ENCODE measurements at places on chromosomes 6 and 20. TPM values are rescaled to one million over a fixed set of nuclear protein-coding genes. Genes with fewer than 3 reads are reported as not detected.

PNPLA1 gene
- 0.22 TPM for total RNA-seq

GRCh38 chr20:4805663-4806449 lies 84.1 kb downstream of the PRND start:
- DNase-seq = no peak

SUMO4 gene
- 7.1 TPM for total RNA-seq

UNC5CL gene
- total RNA-seq = 1.6 TPM

GRCh38 chr20:63316502-63316921 lies 23.5 kb downstream of the COL20A1 start:
- DNase-seq = no peak

DNAAF9 gene
- 35.0 TPM for total RNA-seq

SLC22A2 gene
- total RNA-seq = not detected

GRCh38 chr20:53550280-53551187 lies 43.1 kb downstream of the ZNF217 start:
- no peak for DNase-seq

DNA sequence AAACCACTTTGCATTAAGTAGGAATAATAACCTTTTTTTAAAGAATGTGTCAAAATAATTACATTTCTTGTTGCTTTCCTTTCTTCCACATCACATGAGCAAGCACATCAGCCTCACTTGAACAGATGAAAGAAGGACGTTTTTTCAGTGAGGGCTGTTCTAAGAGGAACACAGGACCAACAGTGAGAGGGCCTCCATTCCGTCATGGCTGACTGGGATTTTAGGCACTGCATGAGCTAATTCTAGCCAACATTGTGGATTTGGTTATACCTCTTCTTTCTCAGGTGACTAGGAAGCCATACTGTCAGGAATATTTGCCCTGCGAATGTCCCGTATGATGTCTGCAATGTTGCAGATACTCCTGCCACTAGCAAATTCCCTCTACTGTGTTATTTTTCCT lies 87.6 kb downstream of the LINC00237 start:
- no peak for DNase-seq

GRCh38 chr6:108689272-108690161 lies 128.8 kb downstream of the FOXO3 start:
- DNase-seq = peak; percentile 86

DNA sequence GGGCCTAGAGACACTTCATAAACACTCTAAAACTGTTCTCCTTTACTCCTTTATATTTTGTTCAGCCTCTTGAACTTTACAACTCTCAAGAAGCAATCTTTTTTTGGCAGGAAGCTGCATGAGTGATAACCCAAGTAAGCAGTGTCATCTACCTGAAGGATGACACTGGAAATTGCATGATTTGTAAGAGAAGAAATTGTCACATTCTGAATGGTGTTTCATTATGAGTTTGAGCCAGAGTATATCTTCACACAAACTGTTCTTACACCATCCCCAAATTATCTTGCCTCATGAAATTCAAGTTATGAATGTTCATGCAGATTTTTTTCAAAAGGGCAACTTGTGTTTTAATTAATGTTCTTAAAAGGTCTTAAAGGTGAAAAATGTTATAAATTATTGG lies 799.3 kb downstream of the TBC1D32 start:
- no peak for DNase-seq

MAS1 gene
- total RNA-seq = not detected

HRH3 gene
- not detected for total RNA-seq

CFB gene
- 72.6 TPM for total RNA-seq

C6orf58 gene
- total RNA-seq = not detected

NDUFAF5 gene
- 28.2 TPM for total RNA-seq

DNA sequence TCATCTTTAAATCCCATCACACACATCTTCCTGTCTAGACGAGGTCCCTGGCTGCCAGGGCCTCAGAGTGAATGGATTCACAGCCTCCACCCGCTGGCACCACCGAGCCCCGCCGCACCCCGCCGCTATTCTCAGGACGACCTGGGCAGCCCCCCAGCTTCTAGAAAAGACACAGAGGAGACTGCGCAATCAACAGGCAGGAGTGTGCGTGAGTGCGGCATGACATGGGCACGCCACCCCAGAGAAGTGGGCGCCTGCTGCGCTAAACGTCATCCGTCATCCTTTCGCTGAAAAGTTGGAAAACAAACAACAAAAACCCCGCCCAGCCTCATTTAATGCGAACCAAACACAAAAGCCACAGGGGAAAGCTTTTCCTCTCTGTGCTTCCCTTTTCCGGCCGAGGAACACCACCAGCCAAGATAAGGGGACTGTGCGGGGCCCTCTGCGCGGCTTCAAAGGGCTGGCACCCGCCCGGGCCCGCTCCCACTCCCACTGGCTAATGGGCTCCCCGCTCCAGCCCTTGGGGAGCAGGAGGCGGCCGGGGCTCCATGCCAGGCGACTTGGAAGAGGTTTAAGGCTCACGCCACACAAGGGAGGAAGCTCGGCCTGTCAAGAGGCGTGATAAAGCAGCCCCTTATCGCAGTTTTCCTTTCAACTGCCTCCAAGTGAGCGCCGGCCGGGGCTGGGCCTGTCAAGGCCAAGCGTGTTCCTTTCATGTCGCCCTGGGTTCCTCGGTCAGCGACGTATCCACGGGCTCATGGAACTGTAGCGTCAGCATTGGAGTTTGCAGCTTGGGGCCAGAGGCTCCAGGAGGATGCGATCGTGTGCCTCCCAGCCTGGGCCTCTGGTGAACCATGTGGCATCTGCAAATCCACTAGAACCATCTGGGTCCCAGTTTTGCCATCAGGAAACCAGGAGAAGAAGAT lies 50.1 kb downstream of the NFATC2 start:
- DNase-seq = peak; percentile 71

STX11 gene
- total RNA-seq = 7.1 TPM

DNA sequence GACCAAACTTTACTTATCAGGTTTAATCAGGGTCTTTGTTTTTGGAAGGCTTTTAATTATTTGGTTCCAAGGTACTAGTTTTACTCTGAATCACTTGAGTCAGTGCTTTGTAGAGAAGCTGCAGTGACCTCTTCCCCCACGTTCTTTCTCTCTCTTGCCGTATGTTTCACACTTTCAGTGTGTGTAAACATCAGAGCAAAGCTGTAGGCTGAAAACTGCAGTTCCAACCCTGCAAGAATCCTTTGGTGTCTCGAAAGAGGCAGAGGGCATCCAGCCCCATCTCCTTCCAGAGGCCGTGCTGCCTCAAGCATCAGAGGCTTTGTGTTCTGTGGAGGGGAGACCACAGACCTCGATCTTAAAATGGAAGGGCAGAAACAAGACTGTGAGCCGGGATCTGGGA lies 42.1 kb downstream of the CFAP61 start:
- no peak for DNase-seq

Measured in sciatic nerve (tissue), 2 donors.